ENCODE measurements at places on chromosomes 2 and 18.

GRCh38 chr2:191153716-191154115 is 2.9 kb upstream of the STAT4 start:
- no peak for DNase-seq

GRCh38 chr2:45993476-45993991 is 303.7 kb upstream of the EPAS1 start:
- peak; percentile 88 for DNase-seq

DNA sequence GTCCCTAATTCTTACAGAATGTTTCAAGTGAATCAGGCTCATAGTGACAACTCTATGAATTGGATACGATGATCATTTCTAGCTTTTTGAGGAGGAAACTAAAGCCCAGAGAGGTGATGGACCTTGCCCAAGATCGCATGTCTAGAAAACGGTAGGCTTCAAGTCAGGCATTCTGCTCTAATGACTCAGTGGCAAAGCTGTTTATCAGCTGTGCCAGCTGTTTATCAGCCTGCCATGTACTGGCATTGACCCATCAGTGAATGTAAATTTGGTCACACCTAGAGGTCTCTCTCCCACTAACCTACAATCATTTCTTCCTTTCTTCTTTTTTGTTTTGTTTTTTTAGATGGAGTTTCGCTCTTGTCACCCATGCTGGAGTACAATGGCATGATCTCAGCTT is 6.1 kb upstream of the DAW1 start:
- DNase-seq = no peak

GRCh38 chr2:145258903-145259579 is 739.1 kb upstream of the ZEB2 start:
- peak; percentile 89 for DNase-seq

GRCh38 chr2:240435457-240435947 is at the start of gene GPC1:
GPC1 (plus strand) TSS chr2:240435663; CDS start chr2:240435919, 256 bp downstream.
- DNase-seq = peak; percentile 63

GRCh38 chr2:86487062-86487461 is 45.9 kb downstream of the KDM3A start:
- DNase-seq = peak; percentile 16

DNA sequence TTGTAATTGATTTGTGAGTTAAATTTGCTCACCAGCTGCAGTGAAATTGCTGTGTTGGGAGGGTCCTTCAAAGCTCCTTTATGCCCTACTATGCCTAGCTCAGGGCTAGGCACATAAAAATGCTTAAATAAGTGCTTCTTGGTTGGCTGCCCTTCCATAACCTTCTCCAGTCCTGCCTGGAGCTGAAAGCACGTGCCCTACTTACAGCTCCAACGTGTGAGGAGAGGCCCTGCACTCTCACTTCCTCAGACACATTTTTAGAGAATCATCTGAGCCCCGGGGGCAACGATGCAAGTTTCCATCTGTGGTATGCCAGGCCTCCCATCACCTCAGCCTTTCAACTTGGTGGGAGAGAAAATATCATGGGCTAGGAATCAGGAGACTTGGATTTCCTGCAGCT is 202.7 kb downstream of the BCL11A start:
- DNase-seq = no peak

DNA sequence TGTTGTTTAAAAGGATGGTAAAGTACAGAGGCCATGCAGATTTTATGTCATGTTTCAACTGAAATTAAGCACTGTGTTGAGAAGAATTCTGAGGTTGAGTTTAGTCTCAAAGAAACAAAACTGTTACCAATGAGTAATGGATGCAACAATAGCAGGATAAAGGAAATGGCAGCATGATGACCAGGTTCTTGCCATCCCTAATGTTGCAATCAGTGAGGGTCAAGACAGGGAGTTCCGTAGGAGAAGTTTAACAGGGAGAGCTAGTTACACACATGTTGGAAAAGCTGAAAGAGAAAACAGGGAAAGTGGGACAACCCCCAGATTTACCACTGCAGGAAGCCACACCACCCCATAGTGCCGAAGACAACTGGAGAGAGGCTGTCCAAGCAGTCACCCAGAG is 343.8 kb upstream of the EPHA4 start:
- DNase-seq = no peak

DNA sequence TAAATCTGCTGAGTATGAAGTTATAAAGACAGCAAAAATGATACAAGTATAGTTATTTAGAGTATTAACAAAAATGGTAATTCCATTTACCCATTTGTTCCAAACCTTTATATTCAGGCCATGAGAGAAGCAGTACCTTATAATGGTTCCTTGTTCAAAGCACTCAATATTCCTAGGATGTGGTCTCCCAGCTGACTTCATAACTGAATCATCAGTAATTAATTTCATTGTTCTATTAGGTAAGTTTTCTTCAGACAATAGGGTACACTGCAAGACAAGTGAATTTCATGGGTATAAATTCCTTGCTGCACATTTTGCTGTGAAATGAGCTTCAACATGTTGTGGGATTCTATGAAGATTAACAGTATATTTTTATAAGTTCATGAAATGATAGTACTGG is 550.8 kb upstream of the ZEB2 start:
- DNase-seq = no peak

- DNase-seq = no peak
Measured at GRCh38 chr2:107595285-107595684, 231.4 kb upstream of the RGPD4 start.

DNA sequence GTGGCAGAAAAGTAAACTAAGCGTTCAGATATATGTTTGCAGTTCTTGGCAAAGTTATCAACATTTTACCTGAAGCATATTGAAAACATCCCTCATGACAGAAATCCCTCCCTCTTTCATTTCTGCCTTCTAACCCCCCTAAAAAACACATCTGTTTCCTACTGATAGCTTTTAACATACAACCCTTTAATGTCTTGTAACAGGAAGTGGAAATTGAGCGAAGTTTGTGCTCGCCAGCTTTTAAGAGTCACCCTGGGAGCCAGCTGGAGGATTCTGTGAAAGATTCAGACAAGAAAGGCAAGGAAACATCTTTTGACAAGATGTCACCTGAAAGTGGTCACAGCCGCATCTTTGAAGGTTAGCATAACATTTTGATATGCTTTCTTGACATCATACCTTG is 247.4 kb downstream of the XIRP2 start:
- peak; percentile 88 for DNase-seq

DNA sequence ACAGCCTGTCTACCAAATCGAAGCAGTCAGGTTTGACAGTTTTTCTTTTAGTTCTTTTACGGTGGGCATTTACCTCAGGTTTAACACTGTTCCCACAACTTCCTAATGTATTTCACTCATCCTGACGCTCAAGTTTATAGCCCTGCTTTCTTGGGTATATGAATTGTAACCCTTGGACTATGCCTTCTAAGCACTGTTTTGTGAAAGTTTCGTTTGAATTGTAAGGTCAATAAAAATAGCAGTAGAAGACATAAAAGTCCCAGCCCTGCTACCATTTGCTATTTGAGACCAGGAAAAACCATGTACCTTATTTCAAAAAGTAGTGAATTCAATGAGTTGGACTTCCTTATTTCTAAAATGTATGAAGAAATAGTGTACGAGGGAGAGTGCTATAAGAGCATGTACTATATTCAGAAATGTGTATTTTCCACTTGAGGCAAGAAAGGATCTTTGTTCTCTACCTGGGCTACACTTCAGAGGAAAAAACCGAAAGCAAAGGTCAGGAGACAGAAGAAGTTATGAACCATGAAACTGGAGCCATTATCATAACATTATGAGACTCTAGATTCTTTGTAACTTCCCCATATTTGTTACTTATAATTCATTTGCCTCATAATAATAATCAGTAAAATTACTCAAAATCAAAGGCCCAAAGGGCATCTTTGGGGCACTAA is 1.9 kb upstream of the ZC3H15 start:
- peak; percentile 46 for DNase-seq

GRCh38 chr18:24862201-24862816 is 401.9 kb downstream of the HRH4 start:
- no peak for DNase-seq

DNA sequence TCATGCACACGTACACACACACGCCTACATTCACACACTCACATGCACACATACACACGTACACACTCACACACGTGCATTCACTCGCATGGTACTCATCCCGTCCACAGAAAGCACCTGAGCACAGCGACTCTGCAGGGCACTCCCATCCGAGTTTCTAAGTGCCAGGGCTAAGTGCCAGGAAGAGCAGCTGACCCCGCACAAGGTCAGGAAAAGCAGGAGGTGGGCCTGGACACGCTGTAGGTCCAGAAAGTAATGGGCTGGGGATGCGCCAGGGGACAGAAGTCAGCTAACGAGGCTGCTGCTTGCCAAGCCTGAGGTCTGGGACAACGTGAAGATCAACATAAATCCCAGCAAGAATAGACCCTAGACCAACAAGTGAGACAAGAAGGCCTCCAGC is 15.8 kb downstream of the ADI1 start:
- DNase-seq = no peak

DNA sequence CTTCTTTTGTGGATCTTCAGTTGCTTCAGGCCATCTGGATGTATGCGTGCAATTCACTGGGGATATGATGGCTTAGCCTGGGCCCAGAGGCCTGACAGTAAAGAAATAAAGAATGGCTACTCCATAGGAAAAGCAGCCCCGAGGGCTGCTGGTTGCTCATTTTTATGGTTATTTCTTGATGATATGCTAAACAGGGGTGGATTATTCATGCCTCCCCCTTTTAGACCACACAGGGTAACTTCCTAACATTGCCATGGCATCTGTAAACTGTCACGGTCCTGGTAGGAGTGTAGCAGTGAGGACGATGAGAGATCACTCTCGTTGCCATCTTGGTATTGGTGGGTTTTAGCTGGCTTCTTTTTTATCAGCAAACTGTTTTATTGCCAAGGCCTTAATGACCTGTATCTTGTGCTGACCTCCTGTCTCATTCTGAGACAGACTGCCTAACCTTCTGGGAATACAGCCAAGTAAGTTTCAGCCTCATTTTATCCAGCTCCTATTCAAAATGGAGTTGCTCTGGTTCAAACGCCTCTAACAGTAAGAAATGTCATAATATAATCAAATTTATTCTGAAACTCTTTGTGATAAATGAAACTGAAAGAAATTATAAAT is 60.5 kb downstream of the DSEL start:
- DNase-seq = no peak

GRCh38 chr2:62199392-62200125 is 3.6 kb downstream of the B3GNT2 start:
- DNase-seq = peak; percentile 41

DNA sequence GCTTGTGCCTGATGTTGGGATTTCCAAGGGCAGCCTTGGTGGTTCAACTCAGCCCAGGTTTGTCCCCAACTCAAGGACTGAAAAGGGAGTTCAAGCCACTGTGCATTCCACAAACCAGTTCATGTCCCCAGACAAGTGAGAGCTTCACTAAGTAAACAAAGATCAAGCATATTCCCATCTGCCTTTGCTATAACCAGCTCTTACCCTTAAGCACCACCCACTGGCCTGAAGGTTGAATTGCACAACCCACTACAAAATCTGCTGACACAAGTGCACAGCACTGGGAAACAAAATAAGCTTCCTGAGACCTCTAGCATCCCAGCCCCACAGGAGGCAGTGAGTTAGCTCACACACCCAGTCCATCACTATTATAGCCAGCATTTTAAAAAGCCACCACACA is 516.7 kb downstream of the NR4A2 start:
- DNase-seq = peak; percentile 63

- no peak for DNase-seq
Measured at GRCh38 chr18:57258131-57258777, 94.1 kb upstream of the ST8SIA3 start.

DNA sequence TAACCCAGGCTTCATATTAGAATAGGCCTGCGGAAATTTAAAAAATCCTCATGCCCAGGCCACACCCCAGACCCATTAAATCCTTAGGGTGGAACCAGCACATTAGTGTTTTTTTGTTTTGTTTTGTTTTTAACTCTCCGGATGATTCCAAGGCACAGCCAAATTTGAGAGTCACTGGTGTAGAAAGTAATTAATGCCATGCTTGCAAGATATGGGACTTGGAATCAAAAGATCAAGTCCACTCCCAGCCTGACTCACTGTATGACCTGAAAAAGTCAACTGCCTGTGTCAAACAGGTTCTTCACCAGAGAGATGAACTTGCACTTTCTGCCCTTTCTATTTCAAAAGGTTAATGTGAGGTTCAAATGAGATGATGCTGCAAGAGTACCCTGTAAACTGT is 310.3 kb upstream of the LYPD1 start:
- DNase-seq = no peak

DNA sequence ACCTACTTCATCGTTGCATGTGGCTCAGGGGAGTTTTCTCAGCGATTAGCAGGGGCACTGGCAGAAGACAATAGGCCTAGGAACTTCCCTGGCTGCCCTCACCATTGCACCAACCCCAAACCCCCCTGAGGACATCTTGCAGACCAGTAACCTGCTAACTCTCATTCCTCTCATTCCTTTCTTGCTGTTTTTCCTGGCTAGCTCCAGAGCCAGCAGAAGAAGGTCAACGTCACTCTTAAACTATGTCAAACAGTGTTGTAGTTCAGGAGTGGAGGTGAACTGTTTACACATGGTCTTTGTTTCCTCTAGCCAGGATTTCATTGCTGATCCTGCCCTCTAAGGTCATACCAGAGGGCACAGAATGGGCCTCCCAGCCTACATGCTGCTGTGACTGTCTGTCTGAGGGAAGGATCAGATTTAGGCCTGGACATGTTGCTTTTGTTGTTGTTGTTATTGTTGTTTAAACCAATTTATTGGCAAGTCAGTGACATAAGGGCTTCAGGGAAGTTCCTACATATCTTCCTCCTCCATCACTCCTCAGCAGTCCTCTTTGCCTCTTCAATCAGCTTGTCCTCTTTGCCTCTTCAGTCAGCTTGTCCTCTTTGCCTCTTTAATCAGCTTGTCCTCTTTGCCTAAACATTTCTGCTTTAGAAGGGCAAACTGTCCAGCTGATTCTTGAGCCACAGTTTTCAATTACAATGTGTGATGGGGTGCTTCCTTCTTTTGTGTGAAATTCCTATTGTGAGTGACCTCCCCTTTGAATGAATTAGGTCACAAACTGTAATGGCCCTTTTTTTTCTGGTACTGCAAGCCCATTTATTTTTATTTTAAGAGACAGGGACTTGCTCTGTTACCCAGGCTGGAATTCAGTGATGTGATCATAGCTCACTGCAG is 471.9 kb upstream of the TNP1 start:
- no peak for DNase-seq

DNA sequence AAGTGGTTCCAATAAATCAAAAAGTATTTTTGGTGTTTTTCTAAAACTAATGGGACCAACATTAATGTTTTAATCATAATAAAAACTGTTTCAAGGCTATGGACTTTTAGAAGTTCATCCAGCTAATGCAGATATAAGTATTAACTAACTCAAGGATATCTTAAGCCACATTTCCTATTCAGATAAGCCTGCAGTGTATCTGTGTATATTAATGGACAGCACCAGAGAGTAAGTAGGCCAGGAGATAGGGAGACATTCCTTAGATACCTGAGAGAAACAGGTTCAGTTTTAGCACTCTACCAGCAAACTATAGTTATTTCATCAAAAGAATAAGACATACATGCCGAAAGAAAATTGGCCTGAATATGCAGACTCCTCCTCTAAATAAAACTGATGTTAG is 27.3 kb downstream of the PREPL start:
- DNase-seq = no peak

Data from hematopoietic multipotent progenitor cell treated with erythropoietin and hydrocortisone succinate and interleukin-3 and kit ligand, for 4 days (in vitro differentiated cells).